Fibroblast of villous mesenchyme (primary cell): ENCODE measurements at places on chromosomes 12 and 14. TPM values are rescaled to one million over a fixed set of nuclear protein-coding genes. Genes with fewer than 3 reads are reported as not detected.

Gene DCN
- 125 and 258 TPM in 2 replicates for total RNA-seq

Gene IFNG-AS1
- total RNA-seq: not detected in 2 replicates

Gene CLEC4C
- not detected in 2 replicates for total RNA-seq

Gene IFI27L2
- total RNA-seq: 94.1 and 102 TPM in 2 replicates

Gene GALNT9
- total RNA-seq: not detected in 2 replicates

Gene TAS2R30
- 7.4 and 9.1 TPM in 2 replicates for total RNA-seq

Gene BATF
- total RNA-seq: not detected in 2 replicates

Gene FOXJ2
- 8.2 and 8.4 TPM in 2 replicates for total RNA-seq

Gene DPY19L2
- 9.0 and 11.2 TPM in 2 replicates for total RNA-seq

Gene SLC8A3
- under 0.01 TPM in 1 of 2 replicates, not detected in the other for total RNA-seq

Gene TOGARAM1
- 15.1 and 22.5 TPM in 2 replicates for total RNA-seq

Gene SDR9C7
- total RNA-seq: not detected in 2 replicates

Gene TAS2R7
- total RNA-seq: 0.32 TPM in 1 of 2 replicates, not detected in the other

Gene RALGAPA1
- total RNA-seq: 42.2 and 57.9 TPM in 2 replicates

Gene PTPRR
- total RNA-seq: 0.64 TPM in 1 of 2 replicates, not detected in the other

Gene SYT10
- not detected in 2 replicates for total RNA-seq

Gene PSMA6
- total RNA-seq: 217 and 256 TPM in 2 replicates

Gene TSHR
- total RNA-seq: not detected in 2 replicates
